ENCODE measurements at places on chromosomes 1 and 21. TPM values are rescaled to one million over a fixed set of nuclear protein-coding genes. Genes with fewer than 3 reads are reported as not detected.

GRCh38 chr1:47224676-47225399 lies 7.2 kb downstream of the TAL1 start:
- H3K36me3 ChIP-seq: peaks cover 39% of the 10 kb centered on the region
- H3K4me3 ChIP-seq: no peak overlapping the region
- H3K4me1 ChIP-seq: peaks cover 37% of the 10 kb centered on the region

DNA sequence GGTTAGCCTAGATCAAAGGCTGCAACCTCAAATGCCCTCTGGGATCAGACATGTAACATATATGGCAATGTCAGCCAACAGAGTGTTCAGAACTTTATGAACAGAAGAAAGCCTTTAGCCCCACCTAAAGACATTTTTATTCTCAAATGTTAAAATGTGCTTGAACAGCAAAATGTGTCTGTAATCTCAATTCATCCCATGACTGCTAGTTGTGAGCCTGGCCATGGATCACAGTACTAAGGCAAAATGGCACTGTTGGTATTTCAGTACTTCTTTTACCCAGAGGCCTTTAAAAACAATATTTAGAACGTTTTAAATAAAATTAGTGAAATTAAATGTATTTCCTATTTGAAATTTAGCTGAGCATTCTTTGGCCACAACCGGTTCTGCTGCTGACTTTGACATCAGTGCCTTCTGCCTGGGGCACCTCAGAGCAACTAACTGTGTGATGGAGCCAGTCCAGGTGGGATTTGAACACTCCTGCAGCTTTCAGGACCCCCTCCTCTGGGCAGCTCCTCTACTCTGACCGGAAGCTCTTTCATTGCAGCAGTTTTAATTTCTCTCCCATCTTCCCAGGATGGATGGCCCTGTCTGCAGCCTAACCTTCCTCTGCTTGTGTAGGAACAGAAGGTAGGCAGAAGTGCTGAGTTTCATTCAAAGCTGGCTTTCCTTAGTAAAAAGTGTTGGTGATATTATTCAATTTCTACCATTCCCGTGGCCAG lies 68.3 kb upstream of the NFIA start:
- H3K36me3 ChIP-seq: no peaks in the 10 kb centered on the region
- H3K4me1 ChIP-seq: no peaks in the 10 kb centered on the region
- H3K27ac ChIP-seq: no peak overlapping the region
- no peak overlapping the region for H3K4me3 ChIP-seq
- no peak for DNase-seq

DNA sequence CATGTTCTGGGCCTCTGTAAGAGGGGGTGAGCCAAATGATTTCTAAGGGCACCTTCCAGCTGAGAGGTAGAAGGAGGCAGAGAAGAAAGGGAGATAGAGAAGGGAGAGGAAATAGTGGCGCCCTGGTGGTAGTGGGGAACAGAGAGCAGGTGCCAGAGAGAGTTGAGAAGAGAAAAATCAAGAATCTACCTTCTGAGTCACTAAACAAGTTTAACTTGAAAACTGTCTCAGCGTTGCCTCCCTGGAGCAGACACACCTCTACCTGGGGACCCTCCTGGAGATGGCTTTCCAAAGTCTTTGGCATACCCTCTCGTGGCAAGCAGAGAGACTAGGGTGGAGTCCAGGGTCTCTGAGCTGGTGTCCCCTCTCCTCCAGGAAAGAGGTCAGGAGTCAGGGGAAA lies 1.1 kb upstream of the SLC45A3 start:
- no peak for DNase-seq
- peaks cover 19% of the 10 kb centered on the region for H3K4me1 ChIP-seq
- H3K4me3 ChIP-seq: no peak overlapping the region
- H3K36me3 ChIP-seq: no peaks in the 10 kb centered on the region

- no peak overlapping the region for H3K4me3 ChIP-seq
- DNase-seq: no peak
These were observed 8.6 kb downstream of the C1orf35 start for GRCh38 chr1:228094432-228095016.

DNA sequence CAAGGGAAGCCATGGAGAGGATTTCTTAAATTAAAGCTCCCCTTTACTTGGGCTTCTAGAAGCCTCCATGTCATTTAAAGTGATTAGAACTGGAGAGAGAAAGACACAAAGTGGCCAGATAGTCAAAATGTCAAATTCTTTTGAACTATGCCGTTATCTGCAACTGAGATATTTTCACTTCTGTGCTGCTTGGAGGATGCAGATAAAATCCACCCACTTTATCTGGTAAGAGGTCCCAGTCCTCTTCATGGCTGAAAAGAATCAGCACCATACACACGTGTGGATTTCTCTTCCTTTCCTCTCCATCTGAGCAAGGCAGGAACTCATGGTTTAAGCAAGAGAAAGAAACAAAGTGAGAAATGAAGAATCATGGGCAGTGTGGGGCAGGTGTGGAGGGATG lies 276.9 kb upstream of the RUNX1 start:
- H3K4me3 ChIP-seq: no peak overlapping the region
- no peaks in the 10 kb centered on the region for H3K36me3 ChIP-seq
- H3K4me1 ChIP-seq: no peaks in the 10 kb centered on the region
- no peak for DNase-seq

DNA sequence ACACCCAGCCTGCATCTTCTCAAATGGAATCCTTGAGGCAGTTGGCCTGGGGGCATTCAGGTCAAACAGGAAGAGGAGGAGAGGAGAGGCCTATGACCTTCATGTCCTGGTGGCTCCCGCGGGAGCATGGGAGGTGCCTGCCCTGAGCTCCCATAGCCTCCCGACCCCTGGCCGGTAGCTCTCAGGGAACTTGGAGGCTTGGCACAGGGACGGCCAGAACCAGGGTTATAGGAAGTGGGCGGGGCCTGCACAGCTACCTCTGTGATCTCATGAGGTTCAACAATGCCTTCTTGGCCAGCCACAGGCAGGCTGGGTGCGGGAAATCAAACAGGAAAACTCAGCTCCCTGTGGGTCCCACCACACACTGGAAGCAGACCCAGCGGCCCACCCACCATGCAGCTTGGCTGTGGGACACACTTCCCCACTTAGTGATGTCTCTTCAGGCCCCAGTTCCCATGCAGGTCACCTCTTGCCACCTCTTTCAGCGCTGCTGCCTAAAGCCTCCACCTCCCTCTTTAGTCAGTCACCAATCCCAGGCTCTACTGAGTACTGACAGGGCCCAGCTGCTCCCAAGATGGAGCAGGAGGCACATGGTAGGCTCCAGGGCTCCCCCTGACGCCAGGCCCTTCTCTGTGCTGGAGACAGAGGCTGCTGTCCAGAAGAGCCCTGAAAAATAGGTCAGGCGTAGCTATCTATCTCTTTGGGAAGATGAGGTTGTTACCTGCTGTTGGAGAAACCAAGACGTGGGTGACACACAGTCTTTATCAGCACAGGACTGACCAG lies at the start of gene SLFNL1:
SLFNL1 (minus strand) TSS at position 200 of the 783 bp plus-strand sequence. CDS start 1,065 bp downstream, outside the sequence.
- no peak within 1 kb of the TSS for H3K27ac ChIP-seq
- H3K27me3 ChIP-seq: no peaks in the 10 kb centered on the region
- peaks cover 27% of the 10 kb centered on the region for H3K4me1 ChIP-seq
- DNase-seq: no peak

GRCh38 chr1:206851341-206852010 lies 13.9 kb upstream of the IL20 start:
- no peak for DNase-seq
- no peaks in the 10 kb centered on the region for H3K4me1 ChIP-seq
- H3K4me3 ChIP-seq: no peak overlapping the region
- H3K27me3 ChIP-seq: no peaks in the 10 kb centered on the region
- H3K27ac ChIP-seq: no peak overlapping the region

DNA sequence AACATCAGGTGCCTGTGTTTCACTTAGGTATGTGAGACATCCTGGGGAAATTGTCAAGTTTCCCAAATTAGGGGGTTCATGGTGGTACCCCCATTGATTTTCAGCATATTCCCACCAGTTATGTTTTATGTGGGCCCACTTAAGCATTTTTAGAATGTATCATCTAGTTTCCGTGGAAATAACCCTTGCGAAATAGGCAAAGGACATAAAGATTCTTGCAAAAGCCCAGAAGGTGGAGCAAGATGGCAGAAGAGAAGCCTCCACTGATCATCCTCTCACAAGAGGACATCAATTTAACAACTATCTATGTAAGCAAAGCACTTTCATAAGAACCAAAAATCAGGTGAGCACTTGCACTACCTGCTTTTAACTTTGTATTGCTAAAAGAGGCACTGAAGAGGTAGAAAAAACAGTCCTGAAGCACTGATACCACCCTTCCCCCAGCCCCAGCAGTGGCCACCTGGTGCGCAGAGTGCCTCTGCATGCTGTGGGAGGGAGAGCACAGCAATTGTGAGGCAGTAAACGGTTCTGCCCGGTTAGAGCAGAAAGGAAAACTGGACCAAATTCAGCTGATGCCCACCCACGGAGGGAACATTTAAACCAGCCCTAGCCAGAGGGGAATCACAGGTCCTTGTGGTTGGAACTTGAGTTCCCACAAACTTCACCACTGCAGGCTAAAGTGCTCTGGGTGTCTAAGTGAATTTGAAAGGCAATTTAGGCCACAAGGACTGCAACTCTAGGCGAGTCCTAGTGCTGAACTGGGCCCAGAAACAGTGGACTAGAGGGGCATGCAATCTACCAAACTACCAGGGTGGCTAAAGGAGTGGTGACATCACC lies 23.2 kb downstream of the MCOLN2 start:
- no peaks in the 10 kb centered on the region for H3K4me1 ChIP-seq
- H3K27ac ChIP-seq: no peak overlapping the region
- peaks cover 20% of the 10 kb centered on the region for H3K27me3 ChIP-seq
- no peak overlapping the region for H3K4me3 ChIP-seq
- DNase-seq: no peak

DNA sequence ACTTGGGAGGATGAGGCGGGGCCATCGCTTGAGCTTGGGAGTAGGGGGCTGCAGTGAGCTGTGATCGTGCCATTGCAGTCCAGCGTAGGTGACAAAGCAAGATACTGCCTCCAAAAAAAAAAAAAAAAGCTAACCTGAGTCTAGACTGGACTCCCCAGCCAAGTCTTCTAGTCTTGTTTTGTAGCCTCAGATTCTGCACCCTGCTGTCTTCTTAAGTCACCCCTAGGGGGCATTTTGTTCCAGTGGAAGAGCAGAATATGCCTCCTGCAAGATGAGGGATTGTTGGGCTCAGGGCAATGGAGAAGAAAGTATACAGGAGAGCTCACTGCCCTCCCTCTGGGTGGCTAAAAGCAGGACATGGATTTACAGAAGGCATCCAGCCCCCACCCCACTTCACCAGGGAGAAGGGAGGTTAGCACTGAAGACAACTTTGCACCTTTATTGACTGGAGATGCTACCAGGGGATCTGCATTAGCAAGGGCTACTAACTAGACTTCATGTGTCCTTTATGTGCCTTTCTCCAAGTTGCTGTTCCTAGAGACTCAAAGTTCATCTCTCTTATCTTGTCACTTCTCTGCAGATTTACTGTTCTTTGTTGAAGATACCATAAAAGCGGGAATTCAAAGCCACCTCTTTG lies 15.3 kb upstream of the RNF187 start:
- H3K27ac ChIP-seq: no peak overlapping the region
- H3K4me1 ChIP-seq: peaks cover 15% of the 10 kb centered on the region
- DNase-seq: peak; percentile 34
- no peaks in the 10 kb centered on the region for H3K36me3 ChIP-seq

GRCh38 chr1:213947200-213947801 lies 40.5 kb upstream of the PROX1 start:
- H3K4me3 ChIP-seq: no peak overlapping the region
- no peaks in the 10 kb centered on the region for H3K4me1 ChIP-seq
- no peaks in the 10 kb centered on the region for H3K36me3 ChIP-seq
- H3K27ac ChIP-seq: no peak overlapping the region

DNA sequence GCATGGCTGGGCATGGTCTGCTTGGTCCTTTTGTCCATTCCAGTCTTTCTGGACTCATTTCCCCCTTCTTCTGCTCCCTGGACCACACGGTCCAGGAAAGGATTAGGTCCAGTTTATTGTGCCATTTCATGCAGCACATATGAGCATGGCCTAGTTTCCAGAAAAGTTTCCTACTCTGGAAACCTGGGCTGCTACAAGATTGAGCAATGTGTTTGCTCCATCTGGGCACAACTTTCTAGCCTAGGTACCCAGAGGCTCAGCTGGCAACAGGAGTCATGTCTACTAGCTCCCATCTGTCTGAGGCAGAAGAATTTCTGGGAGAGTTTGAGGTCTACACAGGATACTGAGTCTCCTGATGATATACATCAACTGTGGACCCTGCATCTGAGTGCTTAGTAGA lies 14.8 kb downstream of the FMOD start:
- no peaks in the 10 kb centered on the region for H3K4me1 ChIP-seq
- H3K27me3 ChIP-seq: peaks cover 15% of the 10 kb centered on the region
- no peaks in the 10 kb centered on the region for H3K36me3 ChIP-seq
- no peak overlapping the region for H3K27ac ChIP-seq

DNA sequence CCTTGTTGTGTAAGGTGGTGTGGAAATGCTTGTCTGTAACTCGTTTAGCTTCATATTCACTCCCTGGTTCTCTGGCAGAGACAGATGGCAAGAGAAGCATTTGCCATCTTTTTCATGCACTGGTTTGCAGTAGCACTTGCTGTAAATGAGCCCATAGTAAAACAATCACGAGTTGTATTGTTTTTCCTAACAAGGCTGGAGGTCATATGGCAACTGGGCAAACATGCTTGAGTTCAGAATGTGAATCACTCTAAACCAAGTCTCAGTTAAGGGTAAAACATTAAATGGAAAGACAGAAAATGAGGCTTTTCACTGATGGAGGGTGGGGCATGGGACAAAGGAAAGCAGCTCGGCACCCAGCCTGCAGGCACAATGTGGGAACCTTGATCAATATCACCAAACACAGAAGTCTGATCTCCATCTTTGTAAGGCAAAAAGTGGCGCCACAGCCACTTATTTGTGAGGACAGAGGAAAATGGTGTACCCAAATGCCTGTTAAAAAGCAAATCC lies 26.5 kb upstream of the LPAR3 start:
- H3K4me3 ChIP-seq: no peak overlapping the region
- DNase-seq: no peak
- no peak overlapping the region for H3K27ac ChIP-seq
- H3K4me1 ChIP-seq: no peaks in the 10 kb centered on the region
- no peaks in the 10 kb centered on the region for H3K36me3 ChIP-seq
- H3K27me3 ChIP-seq: peaks cover 14% of the 10 kb centered on the region

- peak; percentile 65 for DNase-seq
- H3K27me3 ChIP-seq: peaks cover 40% of the 10 kb centered on the region
- H3K27ac ChIP-seq: no peak within 1 kb of the TSS
- H3K4me3 ChIP-seq: peak within 1 kb of the TSS; percentile 27
- H3K36me3 ChIP-seq: no peaks in the 10 kb centered on the region
- H3K4me1 ChIP-seq: peaks cover 5% of the 10 kb centered on the region
These were observed at the start of gene EFNA3 for GRCh38 chr1:155078469-155079209. Gene EFNA3, plus strand, starts transcription at chr1:155078837. Its CDS starts 105 bp downstream, at chr1:155078942.

DNA sequence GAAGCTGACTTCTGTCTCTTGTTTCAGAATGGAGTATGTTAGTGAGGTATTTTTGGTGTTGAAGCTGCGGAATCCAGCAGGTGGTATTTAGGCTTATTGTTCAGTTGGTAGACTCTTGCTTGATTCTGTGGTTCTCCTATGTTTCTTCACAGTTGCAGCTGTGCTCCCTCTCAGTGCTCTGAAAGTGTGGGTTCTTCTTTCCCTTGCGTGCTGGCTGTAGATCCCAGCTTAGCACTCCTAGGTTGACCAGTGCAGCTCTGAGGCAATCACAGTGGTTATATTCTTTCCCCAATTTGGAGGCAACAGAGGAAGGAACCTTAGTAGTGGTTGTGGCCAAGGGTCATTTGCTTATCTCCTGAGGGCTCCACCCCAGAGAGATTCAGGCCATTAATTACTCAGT lies 269.2 kb upstream of the NRIP1 start:
- H3K4me1 ChIP-seq: no peaks in the 10 kb centered on the region
- H3K27me3 ChIP-seq: peaks cover 2% of the 10 kb centered on the region
- H3K36me3 ChIP-seq: no peaks in the 10 kb centered on the region
- no peak overlapping the region for H3K4me3 ChIP-seq
- no peak for DNase-seq

Gene WNT3A
- not detected for polyA plus RNA-seq

Gene OR2AK2
- polyA plus RNA-seq: not detected

Gene GUCA2B
- not detected for polyA plus RNA-seq

Gene CELA3A
- polyA plus RNA-seq: 0.35 TPM

Gene TAS1R1
- not detected for polyA plus RNA-seq

Gene MCOLN3
- polyA plus RNA-seq: not detected
